Thoracic aorta (tissue), 2 donors: ENCODE measurements at places on chromosomes 2 and 18. TPM values are rescaled to one million over a fixed set of nuclear protein-coding genes. Genes with fewer than 3 reads are reported as not detected.

DNA sequence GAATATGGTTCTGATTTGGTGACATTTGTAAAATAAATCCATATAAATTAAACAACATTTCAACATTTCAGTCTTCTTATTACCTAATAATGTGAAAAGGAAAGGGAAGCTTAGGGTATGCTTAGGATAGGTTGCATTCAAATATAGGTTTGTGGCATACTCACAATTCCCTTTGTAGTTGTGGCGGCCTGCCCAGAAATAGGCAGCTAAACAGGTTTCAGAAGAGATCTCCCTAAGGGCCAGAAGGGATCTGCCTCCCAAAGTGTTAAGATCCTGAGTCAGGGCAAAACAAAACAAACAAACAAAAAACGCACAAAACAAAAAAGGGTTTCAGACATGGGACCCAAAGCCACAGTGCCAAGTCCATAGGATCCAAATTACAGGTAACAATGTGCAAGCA, 41.4 kb upstream of the TCF7L1 start:
- no peak for DNase-seq

DNA sequence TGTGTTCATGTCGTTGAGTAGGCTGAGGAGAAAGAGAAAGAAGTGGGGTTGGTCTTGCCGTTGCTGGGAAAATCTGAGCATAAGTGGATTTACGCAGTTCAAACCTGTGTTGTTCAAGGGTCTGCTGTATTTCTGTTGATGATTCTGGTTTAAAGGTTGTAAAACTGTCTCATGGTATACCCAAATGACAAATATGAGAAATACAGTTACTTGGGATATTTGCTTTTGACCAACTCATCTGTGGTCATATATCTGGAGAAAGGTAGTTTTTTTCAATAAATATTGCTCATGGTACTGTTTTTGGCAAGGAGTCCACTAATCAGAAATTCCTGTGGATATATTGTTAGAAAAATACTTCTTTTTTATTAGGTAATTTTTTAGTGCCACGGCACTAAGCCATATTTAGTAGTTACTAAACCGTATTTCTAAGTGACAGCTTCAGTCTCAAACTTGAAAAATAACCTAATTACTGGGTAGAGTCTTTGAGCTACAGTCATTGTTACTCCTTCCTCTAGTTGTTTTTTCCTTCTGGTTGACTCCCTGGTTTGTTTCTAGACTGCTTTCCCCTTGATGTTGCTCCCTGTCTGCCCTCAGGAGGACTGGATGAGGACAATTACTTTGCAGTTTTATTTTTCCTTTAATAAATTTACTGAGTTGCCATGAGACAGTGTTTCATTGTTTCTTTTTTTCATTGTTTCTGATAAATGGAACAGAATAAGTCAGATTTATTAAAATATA, 31.5 kb downstream of the MOB4 start:
- DNase-seq, result no peak

GRCh38 chr2:210527286-210527685, 29.1 kb upstream of the CPS1 start:
- DNase-seq, result no peak

- no peak for DNase-seq
These were observed 35.8 kb downstream of the HIBCH start for GRCh38 chr2:190283783-190284182.

DNA sequence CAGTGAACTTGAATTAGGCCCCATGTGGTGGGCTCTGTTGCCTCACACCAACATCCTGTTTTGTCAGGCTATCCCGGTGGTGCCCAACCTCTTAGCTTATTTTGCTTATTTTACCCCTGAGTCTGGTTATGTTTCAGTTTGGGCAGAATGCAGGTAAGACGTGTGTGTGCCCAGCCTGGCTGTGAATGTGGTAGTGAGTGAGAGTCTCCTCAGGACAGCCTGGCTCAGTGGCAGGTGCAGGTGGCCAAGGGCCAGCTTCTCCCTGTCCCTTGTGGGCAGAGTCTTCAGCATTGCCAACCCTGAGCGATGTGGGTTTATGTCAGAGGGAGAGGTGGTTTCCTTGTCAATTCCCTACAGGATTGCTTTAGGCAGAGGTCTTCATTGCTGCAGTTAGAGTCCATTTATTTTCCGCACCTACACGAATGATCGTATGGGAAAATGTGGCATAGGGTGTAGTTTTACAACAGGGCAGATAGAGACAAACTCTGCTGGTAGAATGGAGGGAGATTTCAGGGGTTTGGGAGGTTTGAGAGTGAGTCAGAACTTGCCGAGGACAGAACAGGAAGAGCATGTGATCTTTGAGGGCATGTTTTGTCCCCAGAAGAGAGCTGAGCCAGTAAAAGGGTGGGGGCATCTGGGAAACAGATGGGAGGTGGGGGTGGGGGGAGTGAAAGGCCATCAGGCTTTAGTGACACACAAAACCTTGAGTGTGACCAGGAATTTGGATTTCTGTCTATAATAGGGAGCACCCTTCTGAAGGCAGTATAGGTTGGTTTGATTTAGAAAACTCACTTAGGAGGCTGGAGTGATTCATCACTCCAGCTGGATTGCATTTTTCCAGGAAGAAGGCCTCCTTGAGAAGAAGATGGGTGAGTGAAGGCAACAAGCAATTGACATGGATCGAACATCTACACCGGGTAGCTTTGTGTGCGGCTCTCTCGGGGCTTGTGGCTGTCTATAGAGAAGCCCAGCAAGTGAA, 156.2 kb upstream of the CELF4 start:
- no peak for DNase-seq

GRCh38 chr18:79399275-79400081, 3.7 kb downstream of the NFATC1 start:
- no peak for DNase-seq

DNA sequence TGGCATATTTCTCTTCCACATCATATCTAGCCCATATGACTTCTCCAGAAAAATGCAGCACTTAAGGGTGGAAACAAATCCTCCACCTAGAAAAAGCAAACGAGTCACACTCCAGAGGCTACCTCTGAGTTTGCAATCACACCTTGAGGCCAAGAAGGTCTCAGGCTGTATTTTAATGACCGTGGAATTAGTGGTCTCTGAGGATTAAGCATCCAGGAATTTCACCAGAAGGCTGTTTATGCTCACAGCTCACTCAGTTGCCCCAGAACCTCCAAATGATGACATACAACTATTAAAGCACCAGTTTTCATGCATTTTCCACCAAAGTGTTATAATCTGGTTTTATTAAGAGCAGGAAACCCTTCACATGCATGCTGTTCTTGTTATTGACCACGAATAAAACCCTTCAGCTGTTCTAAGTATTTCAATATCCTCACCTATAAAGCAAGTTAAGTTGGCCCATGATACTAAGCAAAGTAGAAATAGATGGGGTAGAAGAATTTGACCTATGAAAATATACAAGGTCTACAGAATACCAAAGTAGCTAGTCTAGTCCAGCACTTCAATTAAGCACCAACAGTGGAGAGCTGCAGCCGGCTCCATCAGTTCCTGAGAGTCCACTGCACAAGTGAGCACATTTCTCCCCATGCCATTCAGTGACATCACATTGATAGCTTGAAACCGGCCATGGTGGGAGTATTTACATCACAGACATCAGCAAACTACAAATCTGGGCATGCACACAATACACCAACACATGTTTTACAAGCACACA, 39.5 kb upstream of the SLC14A1 start:
- no peak for DNase-seq

- no peak for DNase-seq
These were observed 76.0 kb upstream of the ZFP36L2 start for GRCh38 chr2:43302182-43302960.

GRCh38 chr2:163493359-163494298, 242.2 kb downstream of the FIGN start:
- no peak for DNase-seq

DNA sequence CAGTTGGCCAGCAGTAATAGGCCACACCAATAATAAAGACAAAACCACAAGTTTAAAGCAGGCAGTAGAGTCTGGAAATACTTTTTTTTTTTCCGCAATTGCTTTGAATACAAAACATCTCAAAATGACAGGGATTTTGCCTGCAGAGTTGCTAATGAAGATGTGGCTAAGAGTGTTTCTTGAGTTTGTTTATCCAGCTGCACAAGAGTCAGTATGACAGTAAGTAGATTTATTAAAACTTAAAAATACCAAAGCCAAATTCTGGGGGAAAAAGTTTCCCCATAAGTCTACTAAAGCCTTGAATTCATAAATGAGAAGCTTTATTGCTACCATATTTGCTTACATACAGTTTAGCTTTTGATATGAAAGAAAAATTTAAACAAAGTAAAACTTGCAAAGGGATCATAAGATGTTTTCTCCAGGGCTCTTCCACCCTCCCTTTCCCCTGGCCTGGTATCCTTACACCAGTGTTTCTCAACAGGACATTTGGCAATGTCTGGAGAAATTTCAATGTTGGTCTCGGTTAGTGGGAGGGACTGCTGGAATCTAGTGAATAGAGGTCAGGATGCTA, 3.9 kb upstream of the DSEL start:
- DNase-seq, result no peak

DNA sequence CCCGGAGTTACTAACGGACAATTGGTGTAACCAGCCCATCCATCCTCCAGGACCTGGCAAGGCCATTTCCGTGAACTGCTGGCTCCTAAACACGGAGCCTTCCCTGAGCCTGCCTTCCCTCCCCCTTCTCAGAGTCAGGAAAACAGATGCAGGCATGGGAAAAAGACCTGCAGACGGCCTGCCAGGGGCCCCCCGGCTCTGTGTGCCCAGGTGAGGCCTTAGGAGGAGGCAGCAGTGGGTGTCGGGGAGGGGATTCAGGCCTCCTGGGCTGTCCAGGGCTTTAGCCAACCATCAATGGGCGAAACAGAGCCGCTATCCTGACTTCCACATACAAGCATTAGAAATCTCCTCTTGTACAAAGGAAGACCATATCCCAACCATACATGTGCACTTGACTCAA, 68.3 kb upstream of the BOD1L2 start:
- no peak for DNase-seq

Gene KCNG3
- total RNA-seq, result 0.78 TPM

Gene SERPINB11
- not detected for total RNA-seq

Gene CNTNAP5
- total RNA-seq, result not detected

Gene ANKRD23
- 8.4 TPM for total RNA-seq

Gene PRKAG3
- 0.28 TPM for total RNA-seq

Gene STEAP3
- total RNA-seq, result 17.9 TPM
